ENCODE measurements at places on chromosomes 4 and X.

DNA sequence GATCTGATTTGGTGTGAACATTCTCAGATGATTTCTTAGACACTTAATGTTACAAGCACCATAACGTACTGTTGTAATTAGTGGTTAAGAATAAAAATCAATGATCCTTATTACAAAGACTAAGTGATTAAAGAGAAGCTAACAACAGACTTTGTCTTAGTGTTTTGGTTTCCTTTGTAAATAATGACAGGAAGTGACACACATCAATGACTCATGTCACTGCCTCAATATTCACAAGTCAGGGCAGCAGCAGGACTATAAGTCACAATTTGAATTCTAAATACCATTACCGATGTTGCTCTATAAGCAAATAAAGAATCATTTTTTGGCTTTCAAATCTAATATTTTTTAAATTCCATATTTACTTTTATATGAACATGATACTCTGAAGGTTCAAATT lies 115.8 kb upstream of the FAT4 start:
- no peak for DNase-seq

DNA sequence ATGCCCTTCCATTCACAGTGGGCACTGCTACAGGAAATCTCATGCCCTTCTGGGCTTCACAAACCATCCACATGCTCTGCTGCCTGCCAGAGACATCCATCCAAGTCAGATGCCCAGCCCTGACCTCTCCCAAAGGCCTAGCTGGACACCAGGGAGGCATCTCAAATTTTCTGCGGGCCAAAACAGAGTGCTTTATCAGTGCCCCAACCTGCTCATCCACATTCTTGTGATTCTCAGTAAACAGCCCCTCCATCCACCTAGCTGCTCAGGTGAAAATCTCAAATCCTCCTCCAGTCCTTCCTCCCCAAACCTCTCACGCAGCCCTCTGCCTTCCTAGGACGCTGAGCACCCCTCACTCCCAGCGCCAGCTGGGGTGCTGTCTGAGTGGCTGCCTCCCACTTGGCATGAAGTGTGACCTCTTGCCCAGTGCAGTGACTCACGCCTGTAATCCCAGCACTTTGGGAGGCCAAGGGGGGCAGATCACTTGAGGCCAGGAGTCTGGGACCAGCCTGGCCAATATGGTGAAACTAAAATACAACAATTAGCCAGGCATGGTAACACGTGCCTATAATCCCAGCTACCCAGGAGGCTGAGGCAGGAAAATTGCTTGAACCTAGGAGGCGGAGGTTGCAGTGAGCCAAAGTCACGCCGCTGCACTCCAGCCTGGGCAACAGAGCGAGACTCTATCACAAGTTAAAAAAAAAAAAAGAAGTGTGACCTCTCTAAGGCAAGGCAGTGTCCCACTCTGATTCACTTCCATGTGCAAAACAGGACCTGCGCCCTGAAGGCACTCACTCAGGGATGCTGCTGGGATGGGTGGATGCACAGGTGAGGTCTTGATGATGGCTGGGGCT lies 1.7 kb upstream of the AFAP1 start:
- no peak for DNase-seq

DNA sequence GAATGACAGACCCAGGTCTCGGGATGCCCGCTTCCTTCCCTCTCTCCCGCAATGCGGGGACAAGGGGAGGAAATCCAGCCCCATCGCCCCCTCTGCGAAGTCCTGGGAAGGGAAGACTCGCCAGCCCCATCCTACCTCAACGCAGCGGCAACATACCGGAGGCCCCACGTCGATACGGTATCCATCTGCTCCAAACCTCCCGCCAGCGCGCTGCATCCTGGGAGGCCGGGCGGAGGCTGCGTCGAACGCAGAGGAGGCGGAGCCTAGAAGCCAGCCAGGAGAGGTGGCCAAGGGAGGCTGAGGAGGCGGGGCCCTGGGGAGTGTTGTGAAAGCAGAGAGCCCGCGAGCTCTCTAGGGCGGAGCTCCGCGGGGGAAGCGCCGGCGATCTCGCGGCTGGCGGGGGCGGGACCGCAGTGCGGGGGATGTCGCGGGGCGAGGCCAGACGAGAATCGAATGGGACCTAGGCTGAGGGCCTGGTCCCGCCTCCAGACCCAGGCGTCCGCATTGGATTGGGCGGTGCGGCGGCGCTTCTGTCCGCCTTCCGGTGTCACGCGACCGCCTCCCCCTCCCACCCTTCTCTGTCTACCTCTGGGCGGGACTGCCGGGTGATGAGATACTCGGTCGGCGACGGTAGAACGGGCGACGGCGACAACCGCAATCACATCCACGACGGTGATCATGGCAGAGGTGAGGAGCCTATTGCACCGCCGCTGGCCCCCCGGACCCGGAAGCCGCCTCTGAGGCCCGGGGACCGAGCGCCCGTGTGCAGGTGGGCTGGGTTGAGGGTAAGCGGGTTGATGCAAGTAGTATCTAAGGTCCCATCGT lies at the start of the genes FANCB and MOSPD2:
Gene FANCB, minus strand, starts transcription at position 219 of the 825 bp plus-strand sequence. CDS start 7,559 bp downstream, outside the sequence.
Gene MOSPD2, plus strand, starts transcription at position 571 of the 825 bp plus-strand sequence. Its CDS starts 108 bp downstream, at position 679.
- peak; percentile 88 for DNase-seq

GRCh38 chr4:130203571-130203970 lies 1107.6 kb downstream of the C4orf33 start:
- DNase-seq: no peak

- DNase-seq: no peak
Measured at GRCh38 chrX:132622130-132622529, 133.3 kb upstream of the MBNL3 start.

- DNase-seq: no peak
Measured at GRCh38 chr4:160019936-160020335, 917.1 kb downstream of the RAPGEF2 start.

GRCh38 chrX:11666952-11667685 lies 1.4 kb upstream of the ARHGAP6 start:
- no peak for DNase-seq

GRCh38 chr4:187663076-187663475 lies 332.5 kb upstream of the ZFP42 start:
- no peak for DNase-seq

DNA sequence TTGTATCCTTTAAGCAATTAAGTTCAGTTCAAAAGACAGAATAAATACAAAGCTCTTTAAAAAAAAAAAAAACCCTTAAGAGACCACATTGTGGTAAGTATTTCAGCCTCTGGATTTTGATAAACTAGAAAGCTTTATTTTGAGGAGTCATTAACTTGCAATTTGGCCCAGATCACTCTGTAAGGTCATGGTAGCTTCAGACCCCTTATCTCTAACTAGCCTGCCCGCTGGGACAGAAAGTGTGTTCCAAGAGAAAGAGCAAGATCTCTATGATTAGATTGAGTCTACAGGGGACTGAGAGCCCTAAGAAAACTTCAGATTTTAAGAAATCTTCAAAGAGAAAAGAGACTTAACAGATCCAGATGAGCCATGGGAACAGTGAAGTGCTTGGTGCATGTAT lies 45.6 kb downstream of the GALNT7 start:
- DNase-seq: no peak

DNA sequence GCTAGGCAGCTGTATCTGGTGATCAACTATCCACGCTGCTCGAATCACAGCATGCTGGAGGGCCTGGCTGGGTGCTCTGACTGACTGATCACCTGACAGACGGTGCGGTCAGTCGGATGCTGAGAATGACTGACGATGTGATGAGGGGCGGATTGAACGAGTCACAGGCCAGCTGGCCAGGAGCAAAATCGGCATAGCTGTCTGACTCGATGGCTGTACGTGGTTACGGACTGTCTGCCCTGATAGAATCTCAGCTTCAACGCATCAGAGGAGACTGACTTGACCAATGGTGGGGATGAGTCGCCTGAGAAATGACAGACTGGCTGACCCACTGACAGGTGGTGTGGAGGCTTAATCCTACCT lies 1.0 kb upstream of the SUV39H1 start:
- DNase-seq: no peak

- DNase-seq: no peak
Measured at GRCh38 chrX:10783451-10783995, 163.1 kb upstream of the MID1 start.

Data from stimulated activated CD8-positive, alpha-beta memory T cell treated with anti-CD3 and anti-CD28 coated beads, Interleukin-2, amount 100 ng/mL, for 1 hour (primary cell).